ENCODE measurements at places on chromosomes 7 and 10. TPM values are rescaled to one million over a fixed set of nuclear protein-coding genes. Genes with fewer than 3 reads are reported as not detected.

- DNase-seq, result no peak
These were observed 96.8 kb downstream of the TMEM26 start for GRCh38 chr10:61356354-61356753.

The ZNF783 gene
- polyA plus RNA-seq, result 6.6 TPM

- no peak for DNase-seq
These were observed 97.7 kb downstream of the TMEM130 start for GRCh38 chr7:98771941-98772603.

DNA sequence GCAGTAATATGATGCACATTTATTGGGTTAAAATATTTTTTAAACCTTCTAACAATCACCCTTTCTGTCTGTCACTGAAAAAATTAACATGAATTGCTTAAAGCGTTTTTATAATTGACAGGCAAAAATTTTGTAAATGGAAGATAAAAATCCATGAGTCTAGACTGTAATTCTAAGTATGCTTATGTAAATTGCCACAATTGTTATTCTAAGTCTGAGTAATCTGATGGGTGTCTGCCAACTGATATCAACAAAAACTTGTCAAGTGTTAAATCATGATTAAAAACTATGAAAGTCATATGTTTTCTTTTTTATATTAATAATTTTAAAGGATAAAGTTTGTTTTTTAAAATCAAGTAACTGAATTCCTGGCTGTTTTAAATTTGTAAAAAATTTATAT lies 208.2 kb downstream of the CDK14 start:
- no peak for DNase-seq

The INMT gene
- polyA plus RNA-seq, result 0.03 TPM

- DNase-seq, result no peak
These were observed 857.3 kb upstream of the ZWINT start for GRCh38 chr10:57218382-57218781.

GRCh38 chr7:18241543-18242231 lies 214.0 kb upstream of the PRPS1L1 start:
- no peak for DNase-seq

GRCh38 chr7:129122078-129122750 lies 22.3 kb upstream of the TSPAN33 start:
- DNase-seq, result no peak
